B cell (primary cell): ENCODE measurements at places on chromosomes 13 and 19. TPM values are rescaled to one million over a fixed set of nuclear protein-coding genes. Genes with fewer than 3 reads are reported as not detected.

GRCh38 chr19:33052352-33052972 is 12.2 kb downstream of the RHPN2 start:
- DNase-seq, result no peak

- DNase-seq, result no peak
Measured at GRCh38 chr19:1510442-1510806, 2.4 kb downstream of the ADAMTSL5 start.

- DNase-seq, result no peak
Measured at GRCh38 chr13:95553581-95554385, 1.3 kb downstream of the CLDN10 start.

DNA sequence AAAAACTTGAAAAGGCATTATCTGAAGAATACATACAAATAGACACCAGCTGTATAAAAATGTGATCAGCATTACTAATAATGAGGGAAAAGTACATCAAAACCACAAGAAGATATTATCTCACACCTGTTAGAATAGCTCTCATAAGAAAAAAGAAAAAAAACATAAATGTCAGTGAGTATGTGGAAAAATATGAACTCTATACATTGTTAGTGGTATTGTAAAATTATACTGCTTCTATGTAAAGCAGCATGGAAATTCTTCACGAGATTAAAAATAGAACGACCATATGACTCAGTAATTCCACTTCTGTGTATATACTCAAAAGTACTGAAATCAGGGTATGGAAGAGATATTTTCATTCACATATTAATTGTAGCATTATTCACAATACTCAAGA is 1146.4 kb downstream of the SLITRK5 start:
- DNase-seq, result no peak

GRCh38 chr19:34990578-34991192 is 9.4 kb upstream of the GRAMD1A start:
- DNase-seq, result no peak

DNA sequence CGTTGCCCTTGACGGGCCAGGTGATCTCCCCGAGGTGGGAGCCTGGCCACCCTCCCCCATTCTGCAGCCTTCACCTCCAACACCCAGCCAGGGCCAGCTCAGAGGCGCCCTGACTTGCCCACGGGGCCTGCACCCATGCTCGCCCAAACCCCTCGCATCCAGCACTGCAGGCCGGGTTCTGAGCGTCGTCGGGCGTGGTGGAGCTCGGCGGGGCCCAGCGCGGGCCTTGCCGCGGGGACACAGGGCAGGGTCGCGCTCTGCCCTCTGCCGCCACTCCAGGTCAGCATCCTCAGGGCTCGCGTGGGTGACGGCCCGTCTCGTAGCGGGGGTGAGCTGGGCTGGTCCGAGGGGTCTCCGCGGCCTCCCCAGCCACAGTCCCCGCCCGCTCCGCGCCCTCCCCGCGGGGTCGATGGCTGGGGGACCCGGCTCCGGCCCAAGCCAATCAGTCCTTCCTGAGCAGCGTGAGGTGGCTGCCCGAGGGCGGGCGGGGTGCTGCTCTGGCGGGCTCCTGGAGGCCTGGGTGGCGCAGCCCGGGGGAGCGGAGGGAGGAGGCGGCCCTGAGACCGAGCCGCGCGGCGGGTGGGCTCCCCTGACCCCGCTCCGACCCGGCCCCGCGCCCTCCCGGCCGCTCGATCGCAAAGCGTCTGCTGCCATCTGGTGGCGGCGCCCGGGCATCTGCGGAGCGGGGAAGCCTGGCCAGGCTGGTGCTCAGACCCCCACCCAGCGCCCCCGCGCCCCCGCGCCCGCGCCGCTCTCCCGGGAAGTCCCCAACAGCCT is 61.4 kb downstream of the CCNE1 start:
- DNase-seq, result peak; percentile 83

The C19orf85 gene
- not detected in 2 replicates for polyA plus RNA-seq

GRCh38 chr19:10670182-10670581 is 16.0 kb downstream of the ILF3 start:
- no peak for DNase-seq

DNA sequence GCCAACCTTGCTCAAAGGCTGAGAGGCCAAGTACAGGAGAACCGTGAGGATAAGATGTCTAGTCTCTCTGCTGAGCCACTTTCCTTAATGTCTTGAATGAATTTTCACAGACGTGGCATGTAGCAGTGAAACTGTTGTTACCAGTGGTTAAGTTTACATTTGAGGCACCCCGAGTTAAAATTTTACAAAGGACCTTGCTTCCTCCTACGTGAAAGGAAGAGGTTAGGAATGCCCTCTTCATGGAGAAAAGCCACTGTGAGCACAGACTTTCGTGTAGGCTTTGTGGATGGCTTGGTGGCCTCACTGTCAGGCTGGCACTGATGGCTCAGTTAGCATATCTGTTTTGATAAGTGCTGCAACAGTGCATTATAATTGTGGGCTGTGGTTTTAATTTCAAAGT is 2.7 kb downstream of the GJB2 start:
- no peak for DNase-seq

DNA sequence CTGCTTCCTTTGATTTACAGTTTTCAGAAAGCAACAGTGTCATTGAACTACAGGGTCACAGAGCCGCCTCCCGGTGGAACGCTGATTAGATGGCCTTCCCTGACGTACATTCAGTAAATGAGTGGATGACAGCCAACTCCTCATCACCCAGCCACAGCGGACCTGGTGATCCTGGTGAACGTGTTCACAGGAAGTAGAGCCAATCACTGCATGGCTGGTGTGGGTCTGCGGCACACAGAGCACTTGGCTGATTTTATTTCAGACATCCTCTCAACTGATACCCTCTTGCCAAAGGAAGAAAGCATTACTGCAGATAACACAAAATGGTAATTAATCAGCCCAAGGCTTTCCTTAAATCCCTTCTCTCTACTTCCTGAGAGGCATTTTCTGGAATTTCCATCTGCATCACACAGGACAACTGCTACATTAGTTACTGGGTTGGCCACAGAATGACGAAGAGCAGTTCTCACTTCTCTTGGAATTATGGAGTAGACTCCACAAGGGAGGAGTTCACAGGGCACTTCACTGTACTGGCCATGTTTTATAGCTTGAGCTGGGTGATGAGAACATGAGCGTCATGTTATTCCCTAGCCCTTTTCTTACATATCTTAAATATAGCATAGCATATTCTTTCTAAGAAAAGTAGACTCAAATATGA is 84.0 kb upstream of the SLC7A1 start:
- DNase-seq, result no peak

The SIGLEC8 gene
- not detected in 2 replicates for polyA plus RNA-seq

DNA sequence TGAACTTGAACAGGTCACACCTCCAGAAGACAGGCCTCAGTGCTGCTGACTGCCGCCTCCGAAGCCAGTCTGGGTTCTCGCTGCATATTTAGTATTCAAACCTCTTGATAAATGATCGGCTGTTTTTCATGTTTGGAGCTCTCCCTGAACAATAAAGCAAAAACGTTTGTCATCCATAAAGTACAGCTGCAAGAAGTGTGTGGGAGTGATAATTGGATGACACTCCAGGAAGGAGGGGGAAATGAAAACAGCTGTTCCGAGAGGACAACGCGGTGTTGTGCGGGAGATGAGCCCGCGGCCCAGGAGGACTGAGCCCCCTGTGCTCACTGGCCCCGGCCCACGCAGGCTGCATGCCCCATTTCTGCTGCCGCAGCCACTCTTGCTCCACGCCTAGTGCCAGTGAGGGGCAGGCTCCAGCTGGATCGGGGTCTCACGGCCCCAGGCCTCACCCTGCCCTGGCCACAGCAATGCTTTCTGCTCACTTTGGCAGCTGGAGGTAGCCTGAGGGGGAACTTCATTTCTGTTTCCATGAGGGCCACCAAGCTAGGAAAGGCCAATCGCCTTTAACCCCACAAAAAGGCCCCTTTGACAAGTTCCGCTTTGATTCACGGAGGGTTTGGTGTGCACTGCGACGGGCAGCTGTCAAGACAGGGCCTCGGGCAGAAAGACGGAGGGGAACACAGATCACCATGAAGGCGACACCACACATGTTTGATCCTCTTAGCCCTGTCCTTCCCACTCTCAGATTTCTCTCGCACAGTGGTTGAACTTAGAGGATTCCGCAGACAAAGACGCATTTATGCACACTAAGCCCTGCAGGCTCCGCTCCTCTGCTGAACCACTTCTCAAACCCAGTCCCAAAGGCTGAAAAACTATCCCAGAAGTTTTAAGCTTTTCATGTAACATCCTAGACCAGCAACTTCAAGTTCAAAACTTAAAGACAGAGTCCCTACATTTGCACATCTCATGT is 537.6 kb downstream of the EFNB2 start:
- no peak for DNase-seq

The CD209 gene
- polyA plus RNA-seq, result 0.10 TPM in 1 of 2 replicates, not detected in the other

The COL4A2 gene
- polyA plus RNA-seq, result not detected in 2 replicates

The PCDH17 gene
- polyA plus RNA-seq, result not detected in 2 replicates

GRCh38 chr13:110318920-110319319 is 11.8 kb downstream of the COL4A2 start:
- DNase-seq, result no peak

DNA sequence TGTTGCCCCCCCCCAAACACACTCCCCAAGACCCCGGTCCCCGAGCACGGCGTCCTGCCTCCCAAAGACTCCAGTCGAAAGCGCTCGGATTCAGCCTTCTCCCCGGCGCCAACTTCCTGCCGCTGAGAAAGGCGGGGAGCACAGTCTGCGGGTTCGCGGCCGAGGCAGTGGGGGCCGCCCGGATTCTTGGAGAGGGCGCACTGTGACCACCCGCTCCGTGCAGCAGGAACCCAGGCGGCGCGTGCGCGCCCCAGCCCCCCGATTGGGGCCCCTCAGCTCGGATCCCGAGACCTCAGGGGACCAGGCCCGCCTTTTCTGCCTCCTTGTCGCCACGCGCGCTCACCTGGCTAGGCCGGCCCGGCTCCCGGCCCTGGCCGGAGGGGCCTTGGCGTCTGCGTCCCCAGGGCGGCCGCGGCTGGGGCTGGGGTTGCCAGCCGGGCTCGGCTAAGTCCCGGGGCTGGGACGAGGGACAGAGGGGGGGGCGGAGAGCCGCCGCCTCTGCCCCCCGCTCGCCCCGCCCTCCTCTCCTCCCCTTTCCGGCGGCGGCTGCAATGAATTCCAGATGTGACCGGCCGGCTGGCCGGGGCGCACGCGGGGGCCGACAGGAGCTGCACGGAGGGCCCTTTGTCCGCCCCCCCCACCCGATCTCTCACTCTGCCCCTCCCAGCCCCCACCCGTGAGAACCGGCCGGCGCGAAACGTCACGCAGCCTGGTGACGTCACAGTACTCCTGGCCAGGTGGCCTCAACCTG is at the start of gene S1PR2:
Gene S1PR2 (minus strand): TSS at position 471 of the 751 bp plus-strand sequence. CDS start 6,426 bp downstream, outside the sequence.
- DNase-seq, result peak; percentile 93

DNA sequence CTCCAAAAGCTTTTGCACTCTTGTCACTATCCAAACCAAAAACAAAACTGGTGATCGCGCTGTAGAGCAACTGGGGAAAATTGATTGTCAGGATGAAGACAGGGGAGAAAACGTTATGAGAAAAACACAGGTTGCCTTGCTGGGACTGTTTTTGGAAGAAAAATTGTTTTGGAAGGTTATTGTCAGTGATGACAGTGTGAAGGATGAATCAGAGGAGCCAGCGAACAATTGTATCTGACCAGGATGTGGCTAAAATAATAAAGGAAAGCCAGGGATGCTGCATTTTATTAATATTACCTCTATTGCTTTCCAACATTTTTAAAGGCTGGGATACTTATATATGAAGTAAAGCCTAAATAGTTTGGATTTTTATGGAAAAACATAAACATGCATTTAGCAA is 334.0 kb downstream of the SPRY2 start:
- no peak for DNase-seq

- peak; percentile 83 for DNase-seq
Measured at GRCh38 chr19:873084-873483, 13.6 kb downstream of the CFD start.

The ZNF837 gene
- polyA plus RNA-seq, result 3.0 and 4.9 TPM in 2 replicates

DNA sequence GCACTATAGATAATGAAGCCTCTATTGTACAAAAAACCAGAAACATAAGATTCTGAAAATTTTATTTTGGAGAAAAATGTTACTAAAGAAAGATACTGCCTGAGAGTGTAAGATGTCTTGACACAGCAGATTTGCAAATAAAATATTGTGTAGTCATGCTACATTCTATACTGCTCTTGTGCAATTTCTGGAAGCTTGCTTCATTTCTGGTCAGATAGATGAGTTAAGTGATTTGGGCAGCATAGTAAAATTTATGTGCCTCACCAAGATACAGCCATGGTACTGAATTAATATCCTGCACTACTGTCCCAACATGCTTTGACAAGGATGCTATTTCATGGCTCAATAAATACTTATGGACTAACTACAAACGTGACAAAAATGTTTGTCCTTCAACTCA is 55.1 kb upstream of the STARD13 start:
- no peak for DNase-seq

DNA sequence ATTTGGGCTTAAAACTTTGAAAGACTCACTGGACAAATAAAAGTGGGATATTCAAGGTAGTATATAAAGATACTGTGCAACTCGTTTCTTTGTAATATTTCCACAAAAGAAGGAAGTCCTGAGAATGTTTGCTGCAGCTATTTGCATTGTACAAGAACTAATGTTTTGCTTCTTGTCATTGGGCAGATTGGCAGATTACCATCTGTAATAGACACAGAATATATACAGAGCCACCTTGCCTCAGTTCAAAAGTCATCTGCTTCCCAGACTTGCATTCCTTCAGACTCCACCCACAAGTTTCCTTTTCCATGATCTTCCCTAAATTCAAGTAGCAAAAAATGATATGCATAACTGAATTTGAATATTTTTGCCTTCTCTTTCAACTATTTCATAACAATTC is 145.1 kb downstream of the EFNB2 start:
- no peak for DNase-seq

DNA sequence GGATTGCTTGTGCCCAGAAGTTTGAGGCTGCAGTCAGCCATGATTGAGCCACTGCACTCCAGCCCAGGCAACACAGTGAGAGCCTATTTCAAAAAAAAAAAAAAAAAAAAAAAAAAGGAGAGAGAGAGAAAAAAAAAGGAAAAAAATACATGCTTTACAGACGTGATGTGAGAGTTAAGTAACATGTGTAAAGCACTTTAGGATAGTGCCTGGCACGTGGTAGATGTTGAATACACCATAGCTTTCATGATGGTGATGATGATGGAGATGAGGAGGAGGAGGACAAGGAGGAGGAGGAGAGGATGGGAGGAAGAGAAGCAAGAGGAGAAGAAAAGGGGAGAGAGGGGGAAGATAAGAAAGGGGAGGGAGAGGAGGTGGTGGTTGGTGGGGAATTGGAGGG is 15.1 kb upstream of the RUBCNL start:
- DNase-seq, result no peak

The PTPRH gene
- not detected in 2 replicates for polyA plus RNA-seq

The SPHK2 gene
- 14.2 and 17.0 TPM in 2 replicates for polyA plus RNA-seq

DNA sequence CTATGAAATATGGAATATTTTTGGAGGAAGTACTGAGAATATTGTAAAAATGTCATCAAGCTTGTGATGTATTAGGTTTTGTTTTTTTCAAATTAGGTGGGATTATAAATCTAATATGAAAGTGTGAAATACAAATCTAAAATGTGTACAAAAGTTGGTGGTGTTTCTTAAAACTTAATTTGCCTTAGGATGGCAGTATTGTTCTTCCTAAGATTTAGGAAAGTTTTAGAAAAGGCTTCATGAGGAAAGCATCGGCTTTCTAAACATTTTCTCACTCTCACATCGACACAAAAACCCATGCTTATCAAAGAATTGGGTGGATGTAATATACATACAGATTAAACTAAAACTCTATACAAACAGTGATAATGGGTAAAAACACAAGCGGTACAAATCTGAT is 972.0 kb upstream of the PCDH20 start:
- no peak for DNase-seq

GRCh38 chr13:44058624-44059215 is 179.0 kb downstream of the LACC1 start:
- no peak for DNase-seq
